ENCODE measurements at places on chromosomes 11 and 22.

DNA sequence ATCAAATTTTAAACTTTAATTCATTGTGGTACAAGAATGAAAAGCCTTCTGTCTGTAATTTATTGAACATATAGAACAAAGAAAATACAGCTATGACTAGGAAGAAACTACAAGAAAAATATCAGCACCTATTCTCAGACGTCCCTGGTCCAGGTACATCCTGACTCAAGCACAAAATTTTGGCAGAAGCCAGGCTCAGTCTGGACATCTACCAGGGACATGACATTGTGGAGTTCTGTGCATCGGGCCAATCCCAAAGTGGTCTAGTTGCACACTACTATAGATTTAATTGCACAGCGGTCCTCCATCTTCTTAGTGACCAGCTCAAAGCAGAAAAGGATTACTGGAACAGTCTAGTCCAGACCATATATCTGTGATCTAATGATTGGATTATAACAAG is 15.7 kb upstream of the CD59 start:
- DNase-seq: no peak

DNA sequence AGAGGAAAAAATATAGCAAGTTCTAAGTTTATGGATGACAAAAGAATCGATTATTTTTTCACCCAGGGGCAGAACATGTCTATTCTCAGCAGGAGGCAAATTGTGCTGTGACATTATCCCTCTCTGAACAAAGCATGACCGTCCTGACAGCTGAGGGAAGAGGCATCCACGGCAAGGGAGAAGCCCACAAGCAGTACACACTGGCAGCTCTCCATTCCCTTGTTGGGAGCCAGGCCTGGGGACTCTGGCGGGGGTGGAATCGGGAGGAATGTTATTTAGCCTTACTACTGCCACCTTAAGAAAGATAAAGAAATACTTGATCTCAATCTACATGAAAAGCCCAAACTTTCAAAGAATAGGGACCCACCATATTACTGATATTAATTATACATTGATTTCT is 3.4 kb downstream of the KIRREL3 start:
- no peak for DNase-seq

DNA sequence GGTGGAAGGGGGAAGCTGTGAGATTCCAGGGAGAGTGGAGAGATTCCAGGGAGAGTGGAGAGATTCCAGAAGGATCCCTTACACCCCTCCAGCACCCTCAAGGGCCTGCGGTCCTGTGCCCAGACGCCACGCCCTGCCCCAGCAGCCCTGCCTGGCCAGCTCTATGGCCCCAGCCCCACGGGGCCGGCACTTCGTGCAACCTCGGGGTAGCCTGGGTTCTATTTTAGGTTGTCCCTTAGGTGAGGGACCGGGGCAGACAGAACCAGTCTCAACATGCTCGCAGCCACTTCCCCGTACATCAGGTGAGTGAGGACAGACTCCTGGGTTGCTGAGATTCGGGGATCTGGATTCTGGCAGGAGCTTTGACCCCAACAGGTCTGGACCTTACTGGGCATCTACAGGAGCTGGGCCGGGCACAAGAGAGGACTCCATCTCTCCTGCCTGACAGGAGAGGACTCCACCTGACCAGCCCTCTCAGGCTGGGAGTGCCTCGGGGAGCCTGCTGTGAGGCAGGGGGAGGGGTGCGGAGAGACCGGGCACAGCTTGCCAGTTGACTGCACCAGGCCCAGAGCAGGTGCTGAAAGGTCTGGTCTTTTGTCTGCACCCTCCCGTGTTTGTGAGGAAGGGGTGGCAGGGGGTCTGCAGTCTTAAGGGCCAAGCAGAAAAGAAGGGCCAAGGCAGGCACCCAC is 8.5 kb upstream of the ADORA2A start:
- DNase-seq: no peak

- DNase-seq: no peak
These were observed 155.4 kb downstream of the DBX1 start for GRCh38 chr11:20004866-20005265.

DNA sequence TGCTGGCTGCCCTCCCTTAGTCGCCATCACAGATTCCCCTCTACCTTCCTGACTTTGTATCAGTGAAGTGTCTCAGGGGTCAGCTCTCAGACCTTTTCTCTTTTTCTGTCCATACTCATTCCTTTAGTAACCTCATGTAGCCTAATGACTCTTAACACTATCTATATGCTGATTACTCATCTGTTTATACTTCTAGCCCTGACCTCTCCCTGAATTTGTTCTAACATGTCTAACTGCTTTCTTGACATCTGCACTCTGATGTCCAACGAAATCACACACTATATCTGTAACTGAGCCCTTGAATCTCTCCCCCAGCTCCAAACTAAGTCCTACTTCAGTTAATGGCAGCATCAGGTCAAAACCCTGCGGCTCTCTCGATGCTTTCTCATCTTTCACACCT is 135.8 kb upstream of the TIMP3 start:
- DNase-seq: no peak

DNA sequence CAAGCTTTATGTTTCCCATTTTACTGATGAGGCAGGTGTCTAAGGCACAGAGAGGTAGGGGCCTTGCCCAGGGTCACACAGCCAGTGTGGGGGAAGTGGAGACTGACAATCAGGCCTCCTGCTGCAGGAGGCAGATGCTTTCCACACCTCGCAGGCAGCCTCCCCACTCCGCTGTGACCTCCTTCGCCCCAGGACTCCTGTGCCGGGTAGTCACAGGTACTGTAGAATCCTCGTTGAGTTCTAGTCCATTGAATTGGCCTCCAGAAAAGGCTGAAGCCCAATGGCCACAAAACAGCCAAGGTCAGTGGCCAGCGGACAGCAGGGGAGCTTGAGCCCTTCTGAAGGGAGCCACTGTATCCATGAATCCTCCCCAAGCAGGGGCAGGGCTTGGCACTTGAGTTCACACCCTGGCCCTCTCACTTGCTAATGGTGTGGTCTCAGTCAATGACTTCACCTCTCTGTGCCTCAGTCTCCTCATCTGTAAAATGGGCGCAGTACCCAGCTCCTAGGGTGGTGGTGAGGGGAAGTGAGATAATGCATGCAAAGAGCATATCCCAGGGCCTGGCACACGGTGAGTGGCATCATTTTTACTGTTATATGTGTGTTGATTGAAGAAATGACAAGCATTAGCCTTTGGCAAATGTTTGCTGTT is 1.1 kb upstream of the FXYD2 start:
- DNase-seq: no peak

DNA sequence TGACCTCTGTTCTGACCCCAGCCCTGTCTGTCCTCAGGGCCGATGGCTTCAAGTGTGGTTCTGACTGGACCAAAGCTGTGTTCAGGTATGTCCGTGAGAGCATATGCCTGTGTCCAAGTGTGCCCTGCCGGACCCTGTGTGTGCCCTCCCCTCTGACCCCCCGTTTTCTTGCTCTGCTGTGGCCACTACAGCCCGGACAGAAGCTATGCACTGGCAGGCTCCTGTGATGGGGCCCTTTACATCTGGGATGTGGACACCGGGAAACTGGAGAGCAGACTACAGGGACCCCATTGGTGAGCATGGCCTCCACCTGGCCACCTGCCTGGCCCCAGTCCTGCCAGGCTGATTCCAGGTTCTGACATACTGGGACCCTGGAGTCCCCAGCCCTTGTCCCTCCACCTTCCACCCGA is 14.5 kb downstream of the ATG16L2 start:
- no peak for DNase-seq

GRCh38 chr22:46598224-46598623 is 22.0 kb upstream of the GRAMD4 start:
- no peak for DNase-seq

DNA sequence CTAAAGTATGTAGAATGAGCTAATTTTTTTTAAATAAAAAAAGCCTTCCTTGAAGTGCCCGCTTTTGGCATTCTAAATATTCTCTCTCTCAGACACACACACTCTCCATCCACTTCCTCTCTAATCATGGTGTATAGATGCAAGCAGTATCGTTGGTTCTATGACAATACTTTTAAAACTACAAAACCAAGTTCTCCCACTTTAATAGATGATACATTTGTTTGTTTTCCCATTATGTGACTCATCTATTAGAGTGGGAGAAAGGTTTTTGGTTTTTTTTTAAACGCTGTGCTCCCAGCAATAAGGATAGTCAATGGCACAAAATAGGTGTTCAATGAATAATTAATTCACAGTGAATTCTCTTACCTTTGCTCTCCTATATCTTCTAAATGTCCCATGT is 44.6 kb downstream of the FZD4 start:
- DNase-seq: no peak

GRCh38 chr22:26743149-26743548 is 85.8 kb downstream of the MIAT start:
- no peak for DNase-seq
